Neural progenitor cell (in vitro differentiated cells): ENCODE measurements at places on chromosomes 1 and 21.

GRCh38 chr1:111275780-111276433 is 14.7 kb upstream of the CHIA start:
- DNase-seq, result no peak

- DNase-seq, result no peak
Measured at GRCh38 chr1:39317111-39317510, 112.6 kb downstream of the MACF1 start.

DNA sequence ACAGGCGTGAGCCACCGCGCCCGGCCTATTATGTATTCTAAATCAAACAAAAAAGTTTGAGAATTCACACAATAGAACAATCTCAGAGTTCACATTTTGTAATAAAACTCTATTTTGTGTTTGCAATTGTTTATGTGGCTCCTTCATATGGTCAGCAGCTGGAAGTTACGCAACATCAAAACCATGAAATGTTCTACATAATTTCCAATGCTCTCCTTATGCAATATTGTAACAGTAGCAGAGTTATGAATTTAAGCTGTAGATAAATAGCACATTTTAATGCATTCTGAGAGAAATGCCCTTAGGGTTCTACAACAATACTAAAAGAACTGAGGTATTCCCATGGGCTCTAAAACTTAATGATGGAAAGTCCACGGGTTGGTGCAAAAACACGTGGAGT is 62.3 kb upstream of the COL11A1 start:
- no peak for DNase-seq

DNA sequence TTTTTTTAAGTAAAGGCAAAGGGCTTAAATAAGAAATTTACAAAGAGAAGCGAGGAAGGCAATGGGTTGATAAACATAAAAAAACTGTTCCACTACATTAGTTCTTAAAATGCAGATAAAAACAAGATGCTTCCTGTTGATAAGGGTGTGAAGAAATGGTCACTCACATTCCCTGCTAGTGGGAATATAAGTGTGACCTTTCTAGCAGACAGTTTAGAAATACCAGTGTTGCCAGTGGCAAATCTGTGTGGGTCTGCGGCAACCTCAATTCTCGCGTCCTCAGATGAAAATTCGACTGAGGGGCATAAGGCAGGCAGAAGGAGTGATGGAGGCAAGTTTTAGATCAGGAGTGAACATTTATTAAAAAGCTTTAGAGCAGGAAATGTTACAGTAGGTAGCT is 151.1 kb downstream of the NTNG1 start:
- DNase-seq, result no peak

DNA sequence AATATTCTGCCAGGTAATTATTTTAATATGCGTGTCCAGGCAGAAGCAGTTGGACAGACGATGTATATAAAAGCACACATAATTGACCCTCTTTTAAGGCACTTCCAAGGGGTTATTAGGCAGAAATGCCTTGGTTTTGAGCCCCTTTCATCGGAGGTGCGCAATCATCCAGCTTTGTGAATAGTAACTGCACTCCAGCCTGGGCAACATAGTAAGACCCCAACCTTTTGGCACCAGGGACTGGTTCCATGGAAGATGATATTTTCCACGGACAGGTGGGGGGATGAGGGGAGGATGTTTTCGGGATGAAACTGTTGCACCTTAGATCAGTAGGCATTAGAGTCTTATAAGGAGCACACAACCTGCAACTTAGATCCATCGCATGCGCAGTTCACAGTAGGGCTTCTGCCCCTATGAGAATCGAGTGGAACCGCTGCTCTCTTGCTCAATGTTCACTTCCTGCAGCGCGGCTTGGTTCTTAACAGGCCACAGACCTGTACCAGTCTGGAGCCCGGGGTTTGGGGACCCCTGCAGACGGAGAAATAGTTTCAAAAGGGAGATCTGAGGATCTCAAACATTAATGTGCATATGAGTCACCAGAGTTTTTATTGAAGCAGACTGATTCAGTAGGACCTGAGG is 1.8 kb upstream of the MCOLN2 start:
- peak; percentile 37 for DNase-seq

- DNase-seq, result peak; percentile 41
Measured at GRCh38 chr1:227895828-227896685, 51.7 kb downstream of the WNT9A start.

- DNase-seq, result peak; percentile 91
Measured at GRCh38 chr1:32972814-32973428, 8.3 kb upstream of the RNF19B start.

DNA sequence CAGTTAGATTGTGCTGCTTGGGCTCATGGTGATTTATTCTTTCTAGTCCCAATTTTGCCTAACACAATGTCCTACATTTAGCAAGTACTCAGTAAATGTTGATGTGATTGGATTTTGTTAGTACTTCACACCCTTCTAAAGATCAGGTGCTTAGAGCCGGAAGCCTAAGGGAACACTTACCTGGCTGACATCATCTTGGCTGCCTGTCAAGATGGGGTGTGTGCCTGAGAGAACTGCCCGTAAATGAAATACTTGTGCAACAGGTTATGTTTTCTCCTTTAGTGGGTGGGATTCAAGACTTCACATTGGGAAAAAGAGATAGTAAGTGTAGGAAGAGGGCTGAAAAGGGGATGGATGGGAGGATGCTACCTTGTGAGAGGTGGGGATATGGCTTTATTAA is 75.5 kb upstream of the MACF1 start:
- DNase-seq, result no peak

GRCh38 chr1:117275055-117275454 is 64.3 kb upstream of the VTCN1 start:
- no peak for DNase-seq

GRCh38 chr1:12016182-12016581 is 3.1 kb upstream of the MIIP start:
- DNase-seq, result no peak

DNA sequence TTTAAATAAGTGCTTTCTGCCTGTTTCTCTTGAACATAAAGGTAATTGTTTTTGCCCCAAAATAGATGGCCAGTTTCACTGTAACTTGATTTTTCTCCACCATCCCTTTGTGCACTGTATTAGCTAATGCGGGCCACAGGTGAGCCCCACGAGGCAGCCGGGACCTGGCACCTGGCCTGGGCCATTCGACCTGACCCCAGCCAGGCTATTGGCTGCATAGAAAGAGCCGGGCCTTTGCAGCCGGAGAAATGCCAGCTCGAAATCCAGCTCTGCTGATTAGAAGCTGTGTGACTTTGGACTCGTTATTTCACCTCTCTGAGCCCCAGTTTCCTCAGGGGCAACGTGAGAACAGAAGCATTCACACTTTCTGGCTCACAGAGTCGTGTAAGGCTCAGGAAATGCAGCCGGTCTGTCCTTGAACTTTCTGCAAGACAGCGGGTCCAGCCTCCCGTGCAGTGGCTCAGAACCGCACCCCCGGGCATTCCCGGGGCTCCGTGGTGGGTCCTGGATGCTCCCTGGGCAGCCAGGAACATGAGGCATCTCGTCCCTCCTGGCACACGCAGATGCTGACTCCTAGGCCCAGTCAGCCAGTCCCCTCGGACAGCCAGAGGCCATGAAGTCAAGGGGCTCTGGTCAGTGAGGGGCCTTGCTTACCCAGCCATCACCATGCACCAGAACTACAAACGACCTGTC is 37.4 kb upstream of the ACTRT2 start:
- no peak for DNase-seq

- DNase-seq, result no peak
Measured at GRCh38 chr1:30425046-30425445, 298.3 kb downstream of the MATN1 start.
